Testis (tissue), 5 donors: ENCODE measurements at places on chromosomes 5 and 9.
A peak's percentile ranks its signal among the peaks of the same experiment; 100 is the strongest.

DNA sequence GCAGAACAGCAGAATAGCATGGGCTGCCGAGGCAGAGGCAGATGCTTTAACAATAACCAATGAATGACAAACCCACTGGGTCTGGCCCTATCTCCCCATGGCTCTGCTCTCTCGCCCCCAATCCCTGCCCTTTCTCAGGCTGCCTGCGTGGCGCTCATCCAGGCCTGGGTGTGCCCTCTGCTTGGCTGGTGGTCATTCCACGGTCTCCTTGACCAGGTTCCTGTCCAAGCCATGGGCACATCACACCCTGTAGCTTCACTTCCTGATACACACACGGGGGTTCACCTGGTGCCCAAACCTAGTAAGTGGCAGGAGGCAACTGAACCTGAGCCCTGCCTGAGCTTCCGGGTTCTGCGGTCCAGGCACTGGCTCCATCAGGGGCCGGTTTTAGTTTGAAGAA is 87.6 kb downstream of the DAP start:
- no peak overlapping the region for H3K27ac ChIP-seq
- H3K36me3 ChIP-seq: no peaks in the 10 kb centered on the region
- no peak for DNase-seq
- H3K4me1 ChIP-seq: no peaks in the 10 kb centered on the region

- peaks cover 5% of the 10 kb centered on the region for H3K4me1 ChIP-seq
- H3K36me3 ChIP-seq: no peaks in the 10 kb centered on the region
- H3K27ac ChIP-seq: no peak overlapping the region
Measured at GRCh38 chr9:85045271-85045670, 375.7 kb downstream of the NTRK2 start.

- DNase-seq: no peak
- H3K27ac ChIP-seq: no peak overlapping the region
- no peaks in the 10 kb centered on the region for H3K36me3 ChIP-seq
- no peaks in the 10 kb centered on the region for H3K27me3 ChIP-seq
- H3K4me3 ChIP-seq: no peak overlapping the region
- no peaks in the 10 kb centered on the region for H3K4me1 ChIP-seq
Measured at GRCh38 chr5:171810227-171810626, 24.6 kb downstream of the SMIM23 start.

DNA sequence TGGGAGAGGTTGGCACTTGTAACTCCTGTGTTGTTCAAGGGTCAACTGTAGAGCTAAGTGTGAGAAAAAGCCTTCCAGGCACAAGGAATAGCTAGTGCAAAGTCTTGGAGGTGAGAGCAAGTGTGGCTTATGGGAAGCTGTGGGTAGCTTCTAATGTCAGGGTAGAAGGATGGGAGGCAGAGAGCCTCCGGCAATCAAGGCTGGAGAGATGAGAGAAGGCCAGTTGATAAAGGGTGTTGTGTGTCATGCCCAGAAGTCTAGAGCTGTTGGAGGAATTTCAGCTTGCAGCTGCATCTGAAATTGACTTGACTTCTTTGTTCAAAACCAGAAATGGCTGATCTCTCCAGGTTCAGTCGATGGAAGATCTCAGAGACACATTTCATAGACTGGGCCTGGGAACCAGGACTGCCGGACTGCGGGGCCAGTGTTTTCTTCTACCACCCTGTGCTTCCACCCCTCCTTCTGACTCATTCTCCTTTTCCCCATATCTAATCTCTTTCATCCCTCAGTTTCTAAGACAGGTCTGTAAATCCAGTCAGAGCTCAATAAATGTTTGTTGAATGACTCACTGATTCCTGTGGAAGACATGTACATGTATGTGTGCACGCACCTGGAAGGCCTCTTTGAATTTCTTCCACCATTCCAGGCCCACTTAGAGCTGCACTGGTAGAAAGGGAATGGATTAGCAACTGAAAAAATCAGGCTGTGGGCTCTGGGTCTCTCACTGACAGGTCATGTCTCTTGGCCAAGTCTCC is 67.8 kb upstream of the KLF4 start:
- no peak for DNase-seq
- H3K4me1 ChIP-seq: no peaks in the 10 kb centered on the region
- no peaks in the 10 kb centered on the region for H3K36me3 ChIP-seq
- no peak overlapping the region for H3K4me3 ChIP-seq

GRCh38 chr9:4096121-4096520 is 203.7 kb downstream of the GLIS3 start:
- peak overlapping the region; percentile 69 for H3K27ac ChIP-seq
- no peak overlapping the region for H3K4me3 ChIP-seq
- H3K4me1 ChIP-seq: peaks cover 43% of the 10 kb centered on the region
- no peaks in the 10 kb centered on the region for H3K27me3 ChIP-seq
- DNase-seq: no peak
- no peaks in the 10 kb centered on the region for H3K36me3 ChIP-seq

GRCh38 chr5:151237685-151238084 is 13.8 kb upstream of the CCDC69 start:
- H3K27ac ChIP-seq: no peak overlapping the region
- H3K36me3 ChIP-seq: no peaks in the 10 kb centered on the region
- H3K4me3 ChIP-seq: no peak overlapping the region
- DNase-seq: no peak
- peaks cover 35% of the 10 kb centered on the region for H3K4me1 ChIP-seq

- H3K27ac ChIP-seq: no peak overlapping the region
- H3K4me3 ChIP-seq: no peak overlapping the region
- H3K36me3 ChIP-seq: no peaks in the 10 kb centered on the region
- DNase-seq: no peak
- H3K27me3 ChIP-seq: no peaks in the 10 kb centered on the region
Measured at GRCh38 chr5:165714598-165714997, 2209.2 kb downstream of the MAT2B start.

GRCh38 chr5:32089146-32090000 is 84.7 kb downstream of the GOLPH3 start:
- no peak overlapping the region for H3K4me3 ChIP-seq
- H3K36me3 ChIP-seq: no peaks in the 10 kb centered on the region
- H3K27ac ChIP-seq: no peak overlapping the region
- peaks cover 6% of the 10 kb centered on the region for H3K4me1 ChIP-seq

GRCh38 chr9:75615284-75615683 is 275.2 kb upstream of the PCSK5 start:
- no peak overlapping the region for H3K4me3 ChIP-seq
- H3K4me1 ChIP-seq: no peaks in the 10 kb centered on the region
- H3K36me3 ChIP-seq: no peaks in the 10 kb centered on the region
- H3K27ac ChIP-seq: no peak overlapping the region

GRCh38 chr9:21385131-21385670 is at the start of gene IFNA2:
IFNA2 (minus strand) TSS chr9:21385398; CDS start chr9:21385329, 69 bp downstream.
- H3K27ac ChIP-seq: no peak within 1 kb of the TSS
- no peak within 1 kb of the TSS for H3K4me3 ChIP-seq
- DNase-seq: no peak
- no peaks in the 10 kb centered on the region for H3K36me3 ChIP-seq
- no peaks in the 10 kb centered on the region for H3K27me3 ChIP-seq

- H3K36me3 ChIP-seq: no peaks in the 10 kb centered on the region
- H3K27me3 ChIP-seq: no peaks in the 10 kb centered on the region
- no peak overlapping the region for H3K4me3 ChIP-seq
- H3K4me1 ChIP-seq: no peaks in the 10 kb centered on the region
- no peak for DNase-seq
- H3K27ac ChIP-seq: no peak overlapping the region
Measured at GRCh38 chr5:129173771-129174170, 79.2 kb downstream of the ISOC1 start.

DNA sequence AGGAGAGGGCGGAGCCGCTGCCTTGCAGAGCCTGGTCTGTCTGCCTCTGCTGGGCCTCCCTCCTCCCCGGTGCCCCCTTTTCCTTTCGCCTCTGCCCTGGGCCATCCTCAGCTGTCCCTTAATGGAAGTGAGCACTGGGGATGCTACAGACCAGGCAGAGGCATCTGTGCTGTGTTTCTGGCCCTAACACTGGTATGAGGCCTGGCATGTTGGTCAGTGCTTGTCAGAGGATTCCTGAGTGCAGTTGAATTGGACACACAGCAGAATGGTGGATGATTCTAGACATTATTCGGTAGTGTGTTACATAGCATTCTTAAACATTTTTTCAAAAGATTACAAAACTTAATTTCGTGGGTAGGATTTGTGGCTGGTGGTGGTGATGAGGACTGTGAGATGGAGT is 88.6 kb downstream of the EHMT1 start:
- H3K36me3 ChIP-seq: no peaks in the 10 kb centered on the region
- DNase-seq: no peak
- H3K4me1 ChIP-seq: peaks cover 27% of the 10 kb centered on the region
- no peaks in the 10 kb centered on the region for H3K27me3 ChIP-seq

- H3K4me3 ChIP-seq: no peak overlapping the region
- no peaks in the 10 kb centered on the region for H3K4me1 ChIP-seq
- no peak overlapping the region for H3K27ac ChIP-seq
- H3K36me3 ChIP-seq: no peaks in the 10 kb centered on the region
Measured at GRCh38 chr5:166111021-166111420, 2180.4 kb upstream of the WWC1 start.

DNA sequence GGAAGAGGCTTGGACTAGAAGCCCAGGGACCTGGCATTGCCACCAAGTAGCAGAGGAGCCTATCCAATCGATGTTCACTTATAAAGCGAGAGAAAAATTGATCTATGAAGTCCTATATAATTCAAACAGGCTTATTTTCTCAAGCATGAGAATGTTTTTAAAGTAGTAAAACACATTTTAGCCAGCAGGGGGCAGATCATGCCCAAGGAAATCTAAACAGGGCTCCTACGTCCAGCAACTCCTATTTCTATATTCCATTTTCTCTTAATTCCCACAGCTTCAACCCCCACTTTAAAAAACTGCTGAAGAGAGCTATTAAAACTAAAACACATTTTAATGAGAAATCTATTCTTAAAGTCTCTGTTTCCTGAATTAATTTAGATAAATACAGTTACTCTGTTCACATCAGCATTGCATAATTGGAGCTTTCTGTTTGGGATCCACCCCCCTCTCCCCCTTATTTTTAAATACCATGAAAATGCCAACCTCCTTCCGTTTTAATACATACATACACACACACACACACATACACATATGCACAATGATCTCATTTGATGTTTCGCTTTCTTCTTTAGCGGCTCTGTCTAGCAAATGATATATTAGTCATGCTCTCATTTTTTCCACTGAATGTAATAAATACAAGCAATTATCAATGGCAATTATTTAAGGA is 144.9 kb downstream of the MYO10 start:
- DNase-seq: peak; percentile 55
- peaks cover 6% of the 10 kb centered on the region for H3K4me1 ChIP-seq
- H3K4me3 ChIP-seq: no peak overlapping the region
- no peak overlapping the region for H3K27ac ChIP-seq
- H3K27me3 ChIP-seq: no peaks in the 10 kb centered on the region
- H3K36me3 ChIP-seq: no peaks in the 10 kb centered on the region

- no peak overlapping the region for H3K27ac ChIP-seq
- H3K4me1 ChIP-seq: peaks cover 15% of the 10 kb centered on the region
- H3K27me3 ChIP-seq: no peaks in the 10 kb centered on the region
- H3K4me3 ChIP-seq: no peak overlapping the region
- H3K36me3 ChIP-seq: no peaks in the 10 kb centered on the region
- DNase-seq: no peak
Measured at GRCh38 chr5:171965745-171966144, 40.7 kb downstream of the FBXW11 start.

GRCh38 chr5:149237662-149238061 is 34.0 kb upstream of the AFAP1L1 start:
- H3K36me3 ChIP-seq: no peaks in the 10 kb centered on the region
- H3K4me1 ChIP-seq: no peaks in the 10 kb centered on the region
- no peak overlapping the region for H3K27ac ChIP-seq
- DNase-seq: no peak
- no peaks in the 10 kb centered on the region for H3K27me3 ChIP-seq

- H3K4me3 ChIP-seq: no peak overlapping the region
- no peaks in the 10 kb centered on the region for H3K36me3 ChIP-seq
- no peak overlapping the region for H3K27ac ChIP-seq
- no peaks in the 10 kb centered on the region for H3K4me1 ChIP-seq
- peak; percentile 25 for DNase-seq
Measured at GRCh38 chr5:96146675-96147074, 185.0 kb upstream of the ELL2 start.

DNA sequence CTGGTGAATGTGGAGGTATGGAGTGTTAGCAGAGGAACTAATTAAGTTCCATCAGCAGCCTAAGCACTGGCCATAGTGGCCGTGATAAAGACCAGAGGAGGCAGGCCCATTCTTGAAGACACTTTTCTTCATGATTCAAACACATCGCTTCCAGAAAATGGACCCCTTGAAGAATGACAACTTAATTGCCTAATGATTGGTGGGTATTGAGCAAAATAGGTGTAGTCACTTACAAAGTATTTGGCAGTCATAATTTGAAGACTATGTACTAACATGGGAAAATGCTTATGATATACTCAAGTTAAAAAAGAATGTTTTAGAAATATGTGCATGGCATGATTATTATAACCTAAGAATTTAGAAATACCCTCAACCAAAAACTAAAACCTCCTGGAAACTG is 44.8 kb downstream of the MEGF10 start:
- H3K4me3 ChIP-seq: no peak overlapping the region
- H3K27ac ChIP-seq: no peak overlapping the region
- no peaks in the 10 kb centered on the region for H3K27me3 ChIP-seq
- H3K36me3 ChIP-seq: no peaks in the 10 kb centered on the region
- no peak for DNase-seq
- no peaks in the 10 kb centered on the region for H3K4me1 ChIP-seq

DNA sequence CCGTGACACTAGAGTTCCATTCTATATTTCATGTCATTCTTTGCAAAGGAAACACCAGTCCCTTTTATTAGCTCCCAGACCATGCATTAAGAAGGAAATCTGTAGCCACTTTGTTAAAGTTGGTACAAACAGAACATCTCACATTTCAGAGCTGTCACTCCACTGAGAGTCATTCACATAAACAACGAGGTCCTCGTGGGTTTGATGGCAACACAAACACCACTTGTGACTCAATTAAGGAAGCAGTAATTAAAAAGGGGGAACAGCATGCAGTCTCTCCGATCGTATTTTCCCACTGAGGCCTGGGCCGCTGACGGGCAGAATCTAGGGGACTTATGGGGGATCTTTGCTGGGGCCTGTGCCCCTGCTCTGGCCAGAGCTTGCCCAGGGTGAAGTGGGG is 94.2 kb upstream of the ZNF618 start:
- no peaks in the 10 kb centered on the region for H3K36me3 ChIP-seq
- H3K4me3 ChIP-seq: no peak overlapping the region
- H3K27ac ChIP-seq: no peak overlapping the region
- no peaks in the 10 kb centered on the region for H3K4me1 ChIP-seq

DNA sequence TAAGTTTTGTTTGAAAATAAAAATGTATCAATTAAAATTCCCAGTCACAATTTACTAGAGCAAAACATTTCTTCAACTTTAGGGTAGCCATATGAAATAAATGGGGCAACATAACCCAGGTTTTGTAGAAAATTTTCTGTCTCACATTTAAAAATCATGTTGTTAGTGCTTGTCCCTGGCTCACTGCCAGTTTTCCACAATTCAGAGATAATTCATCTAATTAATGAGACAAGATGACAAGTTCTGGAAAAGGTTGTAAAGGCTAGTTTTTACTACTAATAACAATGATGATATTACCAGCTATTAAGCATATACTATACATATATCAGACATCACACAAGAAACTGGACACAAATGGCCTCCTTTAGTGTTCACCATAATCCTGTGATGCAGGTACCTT is 45.9 kb downstream of the MEGF9 start:
- no peak overlapping the region for H3K27ac ChIP-seq
- DNase-seq: no peak
- no peaks in the 10 kb centered on the region for H3K4me1 ChIP-seq
- H3K27me3 ChIP-seq: no peaks in the 10 kb centered on the region

GRCh38 chr5:132024789-132025402 is 13.4 kb upstream of the ACSL6 start:
- no peak overlapping the region for H3K27ac ChIP-seq
- H3K4me3 ChIP-seq: no peak overlapping the region
- DNase-seq: no peak
- H3K4me1 ChIP-seq: no peaks in the 10 kb centered on the region
- H3K36me3 ChIP-seq: no peaks in the 10 kb centered on the region
